ENCODE measurements at places on chromosomes 2 and 18. TPM values are rescaled to one million over a fixed set of nuclear protein-coding genes. Genes with fewer than 3 reads are reported as not detected.

- no peak for DNase-seq
Measured at GRCh38 chr2:63763391-63763941, 78.2 kb upstream of the UGP2 start.

GRCh38 chr2:64819361-64819760 lies 165.6 kb upstream of the SERTAD2 start:
- DNase-seq, result no peak

DNA sequence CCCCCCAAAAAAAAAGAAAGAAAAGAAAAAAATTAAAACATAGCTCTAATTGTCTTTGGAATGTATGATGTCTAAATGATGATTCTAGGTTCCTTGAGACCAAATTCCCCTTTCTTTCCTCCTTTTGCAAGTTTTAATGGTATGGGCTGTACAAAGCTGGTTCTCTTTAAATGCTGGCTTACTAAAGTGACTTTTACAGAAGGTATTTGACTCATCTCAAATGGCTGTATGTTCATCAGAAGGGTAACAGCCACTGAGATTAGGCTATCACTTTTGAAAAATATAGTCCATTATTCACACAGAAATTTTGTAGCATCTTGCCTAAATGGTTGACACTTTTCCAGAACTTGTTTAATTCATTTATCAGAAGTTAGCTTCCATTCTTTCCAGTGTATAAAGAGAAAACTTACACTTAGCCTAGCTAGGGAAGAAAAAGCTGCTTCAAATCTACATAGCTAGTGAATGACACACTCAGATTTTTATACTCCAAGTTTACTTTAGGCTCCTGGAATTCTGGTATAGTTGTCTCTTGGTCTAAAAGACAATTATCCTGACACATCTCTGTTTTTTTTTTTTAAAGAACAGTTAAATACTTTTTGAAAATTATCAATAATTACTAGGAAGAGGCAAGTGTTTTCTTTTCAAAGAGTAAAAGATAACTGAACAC lies 622.6 kb downstream of the LRP1B start:
- DNase-seq, result no peak

DNA sequence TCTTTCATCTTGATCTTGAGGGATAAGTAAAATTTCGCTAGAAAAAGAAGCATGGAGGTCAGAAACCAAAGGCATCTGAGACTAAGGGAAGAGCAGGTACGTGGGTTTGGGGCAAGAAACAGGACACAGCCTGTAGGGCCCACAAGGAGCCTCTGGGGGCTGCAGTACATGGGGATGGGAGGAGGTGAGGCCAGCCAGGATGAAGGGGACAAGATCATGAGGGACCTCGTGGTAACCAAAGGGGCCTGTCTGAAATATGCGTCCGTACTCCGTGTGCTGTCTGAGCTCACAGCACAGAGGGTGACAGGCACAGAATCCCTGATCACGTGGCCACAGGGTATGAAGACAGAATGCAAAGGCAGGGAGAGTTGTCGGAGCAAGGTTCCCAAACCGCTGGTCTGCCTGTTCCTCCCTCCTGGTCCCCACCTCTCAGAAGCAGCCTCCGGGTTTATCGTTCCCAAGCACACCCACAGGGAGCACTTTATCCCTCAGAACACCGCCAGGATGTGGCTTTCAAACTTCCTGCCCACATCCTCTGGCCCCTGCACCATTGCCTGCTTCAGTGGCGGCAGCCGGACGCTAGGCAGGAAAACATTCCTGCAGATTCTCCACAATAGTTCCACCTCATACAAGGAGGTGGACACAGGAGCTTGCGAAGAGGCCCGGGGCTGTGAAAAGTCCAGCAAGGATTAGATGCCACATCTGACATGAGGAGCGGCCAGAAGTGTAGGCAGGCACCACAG lies 12.0 kb downstream of the TMEM163 start:
- no peak for DNase-seq

DNA sequence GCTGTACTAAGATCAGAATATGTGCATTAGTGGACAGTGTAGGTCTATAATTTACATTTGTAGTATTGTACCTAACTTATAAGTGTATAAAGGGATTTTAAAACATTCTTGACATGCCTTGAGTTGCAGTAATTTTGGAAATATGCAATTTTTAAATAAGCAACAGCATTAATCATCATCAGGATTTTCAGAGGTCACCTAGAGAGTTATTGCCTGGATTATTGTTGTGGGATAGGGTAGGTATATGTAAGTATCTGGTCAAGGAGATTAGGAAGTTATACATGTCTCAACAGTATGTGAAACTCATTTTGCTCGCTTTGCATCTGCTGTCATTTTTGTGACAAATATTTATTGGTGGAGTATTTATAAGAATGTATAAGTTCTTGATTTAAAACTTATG lies 184.2 kb downstream of the WDR7 start:
- DNase-seq, result no peak

- DNase-seq, result no peak
Measured at GRCh38 chr2:148617219-148617618, 27.3 kb upstream of the EPC2 start.

DNA sequence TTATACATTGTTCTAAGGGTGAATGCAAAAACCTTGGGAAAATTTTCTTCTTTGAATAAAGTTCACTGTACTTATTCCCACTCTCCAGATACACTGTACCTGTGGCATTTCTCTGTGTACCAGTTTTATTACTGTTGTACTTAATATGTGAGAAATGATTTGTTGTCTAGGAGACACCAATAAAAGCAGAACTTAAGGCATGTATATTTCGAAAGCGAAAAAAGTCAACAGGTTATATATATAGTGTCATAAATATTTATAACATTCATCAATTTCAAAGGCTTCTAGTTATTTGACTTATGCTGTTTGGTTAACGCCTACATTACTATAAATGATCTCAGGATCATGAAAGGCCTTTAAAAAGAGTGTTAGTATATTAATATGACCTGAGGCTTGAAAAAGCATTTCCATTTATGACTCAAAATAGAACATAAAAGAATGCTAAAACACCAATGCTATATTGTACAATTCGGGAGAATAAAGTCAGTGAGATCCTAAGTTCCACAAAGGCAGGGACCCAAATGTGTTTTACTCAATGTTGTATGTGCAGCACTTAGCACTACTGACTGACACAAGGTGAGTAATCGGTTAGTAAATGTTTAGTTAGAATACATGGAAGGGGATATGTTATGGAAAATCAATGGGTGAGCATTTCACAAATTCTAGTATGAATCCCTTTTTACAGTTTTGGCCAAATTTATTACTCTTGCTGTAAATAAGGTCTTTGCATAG lies 32.2 kb upstream of the HNRNPA3 start:
- no peak for DNase-seq

DNA sequence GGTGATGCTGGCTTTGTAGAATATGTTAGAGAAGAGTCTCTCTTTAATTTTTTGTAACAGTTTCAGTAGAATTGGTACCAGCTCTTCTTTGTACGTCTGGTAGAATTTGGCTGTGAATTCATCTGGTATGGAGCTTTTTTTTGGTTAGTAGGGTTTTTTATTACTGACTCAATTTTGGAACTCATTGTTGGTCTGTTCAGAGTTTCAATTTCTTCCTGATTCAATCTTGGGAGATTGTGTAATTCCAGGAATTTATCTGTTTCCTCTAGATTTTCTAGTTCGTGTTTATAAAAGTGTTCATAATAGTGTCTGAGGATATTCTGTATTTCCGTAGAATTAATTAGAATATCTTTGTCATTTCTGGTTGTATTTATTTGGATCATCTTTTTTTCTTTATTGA lies 943.5 kb downstream of the TRIB2 start:
- DNase-seq, result no peak

GRCh38 chr18:48040457-48041110 lies 110.1 kb upstream of the SMAD2 start:
- no peak for DNase-seq

- no peak for DNase-seq
Measured at GRCh38 chr2:45070113-45070652, 60.9 kb upstream of the SIX2 start.

DNA sequence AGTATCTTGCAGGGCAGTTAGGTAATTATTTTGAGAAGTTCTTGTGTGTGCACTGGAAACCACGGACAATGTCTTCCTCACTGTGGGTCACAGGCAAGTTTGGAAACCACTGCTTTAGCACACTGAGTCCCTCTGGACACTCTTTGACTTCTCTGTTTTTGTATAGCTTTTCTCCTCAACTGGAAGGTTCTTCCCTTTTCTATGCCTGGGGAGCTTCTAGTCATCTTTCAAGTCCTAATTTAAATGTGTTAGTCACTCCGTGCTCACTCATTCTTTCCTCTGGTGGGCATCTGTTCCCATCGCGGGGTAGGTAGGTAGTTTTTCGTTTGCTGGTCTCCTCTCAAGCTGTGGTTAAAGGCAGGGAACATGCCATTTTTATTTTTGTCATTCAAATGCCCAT lies 32.1 kb downstream of the E2F6 start:
- no peak for DNase-seq

The FAP gene
- not detected for total RNA-seq

The LONRF2 gene
- 1.6 TPM for total RNA-seq

The TFCP2L1 gene
- total RNA-seq, result 8.4 TPM

The COL5A2 gene
- 2.3 TPM for total RNA-seq

The MYO7B gene
- 0.07 TPM for total RNA-seq

Data from HCT116 (cell line).